ENCODE measurements at places on chromosomes 3 and 15.

DNA sequence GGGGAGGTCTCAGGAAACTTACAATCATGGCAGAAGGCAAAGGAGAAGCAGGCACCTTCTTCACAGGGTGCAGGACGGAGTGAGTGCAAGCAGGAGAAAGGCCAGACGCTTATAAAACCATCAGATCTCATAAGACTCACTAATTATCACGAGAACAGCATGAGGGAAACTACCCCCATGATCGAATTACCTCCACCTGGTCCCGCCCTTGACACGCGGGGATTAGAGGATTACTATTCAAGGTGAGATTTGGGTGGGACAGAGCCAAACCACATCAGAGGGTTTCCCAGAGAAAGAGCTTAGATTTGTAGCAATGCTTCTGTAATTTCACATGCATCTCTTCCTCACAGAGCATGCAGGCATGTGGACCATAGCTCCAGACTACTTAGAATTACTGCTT lies 615.7 kb upstream of the UBE2E2 start:
- no peak for DNase-seq

DNA sequence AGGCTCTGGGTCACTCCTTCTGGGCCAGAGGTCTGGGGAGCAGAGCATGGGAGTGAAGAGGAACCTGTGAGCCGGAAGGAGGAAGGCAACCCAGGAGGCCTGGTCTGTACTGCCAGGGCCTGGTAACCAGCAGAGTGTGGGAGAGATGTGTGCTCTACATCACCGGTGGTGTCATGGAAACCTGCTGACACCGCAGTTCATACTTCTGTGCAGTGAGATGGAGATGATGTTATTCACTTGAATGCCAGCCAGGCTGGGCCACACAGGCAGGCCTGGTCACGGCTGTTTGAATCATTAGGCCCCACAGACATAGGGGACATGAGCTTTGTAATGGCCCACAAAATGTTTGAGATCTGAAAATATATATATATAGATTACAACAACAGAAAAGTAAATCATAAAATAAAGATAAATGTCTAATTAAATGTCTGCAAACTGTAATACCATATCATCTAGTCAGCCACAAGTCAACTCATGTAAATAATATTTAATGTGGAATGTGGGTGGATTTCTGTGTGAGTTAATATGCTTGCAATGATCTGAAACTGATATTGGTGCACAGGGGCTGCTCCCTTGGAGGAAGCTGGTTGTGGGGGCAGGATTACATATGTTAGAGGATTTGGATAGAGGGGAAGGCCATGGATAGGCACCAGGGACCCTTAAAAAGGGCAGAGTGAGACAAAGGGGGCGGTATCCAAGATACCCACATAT lies 108.5 kb upstream of the PFN2 start:
- DNase-seq: no peak

GRCh38 chr3:100993309-100993708 lies at the start of gene ABI3BP:
Gene ABI3BP (minus strand): TSS chr3:100993421. CDS start chr3:100993384, 37 bp downstream.
- peak; percentile 12 for DNase-seq

GRCh38 chr15:75058127-75058905 lies 34.9 kb downstream of the PPCDC start:
- no peak for DNase-seq

GRCh38 chr3:12756175-12756574 lies 2.9 kb downstream of the TMEM40 start:
- no peak for DNase-seq

- DNase-seq: no peak
Measured at GRCh38 chr3:132394320-132394719, 23.0 kb upstream of the DNAJC13 start.

- no peak for DNase-seq
Measured at GRCh38 chr3:69290006-69290405, 95.9 kb downstream of the FRMD4B start.

DNA sequence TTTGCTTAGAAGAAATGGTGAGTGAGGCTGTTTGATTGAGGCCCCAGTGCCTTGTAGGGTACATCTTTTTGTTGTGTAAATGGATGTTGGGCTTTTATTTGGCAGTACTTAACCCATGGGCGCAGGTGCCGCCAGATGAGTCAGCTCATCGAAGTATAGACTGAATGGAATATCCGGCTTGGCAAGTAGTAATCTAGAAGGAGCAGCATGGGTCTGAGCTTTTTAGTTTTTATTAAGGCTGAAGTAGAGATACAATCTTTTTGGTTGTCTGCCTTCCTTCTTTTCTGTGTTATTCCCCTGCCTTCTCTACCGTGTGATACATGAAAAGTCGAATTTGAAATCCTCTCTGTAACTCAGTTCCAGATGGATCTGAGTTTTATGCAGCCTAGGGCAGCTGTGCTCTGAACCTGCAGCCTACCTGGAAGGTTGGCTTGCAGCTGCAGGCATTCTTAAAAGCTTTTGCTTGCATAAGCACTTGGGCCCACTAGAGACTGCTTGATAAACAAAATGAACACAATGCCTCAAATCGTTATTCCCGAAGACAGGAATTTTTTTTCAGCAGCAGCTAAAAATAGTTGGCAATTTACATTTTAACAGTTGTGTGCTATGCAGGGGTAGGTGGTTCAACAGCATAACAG lies 177.5 kb upstream of the CGNL1 start:
- DNase-seq: no peak

DNA sequence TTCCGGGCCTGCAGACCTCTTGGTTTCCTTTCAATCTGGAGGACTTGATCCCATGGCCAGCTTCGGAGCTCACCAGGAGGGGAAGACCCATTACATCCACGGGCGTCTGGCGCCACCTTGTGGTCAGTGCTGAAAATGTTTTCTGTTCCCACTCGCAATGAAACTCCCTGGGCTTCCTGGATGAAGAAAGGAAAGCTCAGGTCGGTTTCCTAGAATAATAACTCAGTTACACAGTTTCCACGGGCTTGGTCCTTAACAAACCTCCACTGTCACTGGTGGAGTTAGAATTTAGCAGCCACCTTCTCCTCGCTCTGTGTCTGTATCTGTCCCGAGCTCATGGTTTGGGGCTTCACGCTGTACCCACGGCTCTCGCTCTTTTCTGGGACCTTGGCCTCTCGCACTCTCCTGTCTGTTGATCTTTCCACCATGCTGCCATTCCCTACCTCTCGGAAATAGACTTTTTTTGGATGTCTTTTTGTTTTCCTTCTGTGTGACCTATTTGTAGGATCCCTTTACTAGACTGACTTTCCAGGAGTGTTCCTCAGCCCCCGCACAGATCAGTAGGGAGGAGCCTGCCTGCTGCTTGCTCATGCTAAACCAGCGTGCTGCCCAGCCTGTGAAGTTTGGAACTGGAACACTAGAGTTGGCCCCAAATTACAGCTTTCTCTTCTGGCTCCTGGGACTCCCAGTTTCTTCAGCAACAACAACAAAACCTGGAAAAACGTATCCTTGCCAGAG lies 56.3 kb downstream of the IL20RB start:
- peak; percentile 78 for DNase-seq

DNA sequence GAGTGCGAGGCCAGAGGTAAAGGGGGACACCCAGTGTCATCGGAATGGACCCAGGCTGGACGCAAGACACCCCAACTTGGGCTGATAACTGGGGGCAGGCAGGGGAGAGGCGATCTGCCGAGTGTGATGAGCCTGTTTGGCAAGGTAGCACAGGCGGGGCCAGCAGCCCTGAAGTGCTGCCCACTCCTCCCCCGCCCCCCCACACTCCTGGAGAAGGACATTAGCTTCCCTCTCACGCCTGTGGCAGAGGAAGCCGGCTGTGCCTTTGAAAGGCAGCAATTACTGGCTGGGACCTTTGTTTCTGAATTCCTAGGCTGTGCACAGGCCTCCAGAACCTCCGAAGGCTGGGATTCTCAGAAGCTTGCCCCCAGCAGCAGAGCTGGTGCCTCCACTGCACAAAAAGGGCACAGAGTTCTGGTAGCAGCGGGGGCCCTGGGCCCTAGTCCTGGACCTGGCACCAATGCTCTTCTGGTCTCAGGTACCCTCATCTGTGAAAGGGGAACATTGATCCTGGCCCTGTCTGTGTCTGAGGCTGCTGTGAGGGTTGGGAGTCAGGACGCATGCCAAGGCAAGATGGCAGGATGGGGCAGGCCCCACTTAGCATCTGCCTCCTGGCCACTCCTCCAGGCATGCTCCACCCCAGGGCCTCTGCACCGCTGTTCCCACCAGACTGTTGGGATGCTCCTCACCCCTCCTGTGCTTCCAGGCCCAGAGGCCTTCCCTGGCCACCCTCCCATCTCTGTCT lies 28.6 kb downstream of the IQSEC1 start:
- no peak for DNase-seq

DNA sequence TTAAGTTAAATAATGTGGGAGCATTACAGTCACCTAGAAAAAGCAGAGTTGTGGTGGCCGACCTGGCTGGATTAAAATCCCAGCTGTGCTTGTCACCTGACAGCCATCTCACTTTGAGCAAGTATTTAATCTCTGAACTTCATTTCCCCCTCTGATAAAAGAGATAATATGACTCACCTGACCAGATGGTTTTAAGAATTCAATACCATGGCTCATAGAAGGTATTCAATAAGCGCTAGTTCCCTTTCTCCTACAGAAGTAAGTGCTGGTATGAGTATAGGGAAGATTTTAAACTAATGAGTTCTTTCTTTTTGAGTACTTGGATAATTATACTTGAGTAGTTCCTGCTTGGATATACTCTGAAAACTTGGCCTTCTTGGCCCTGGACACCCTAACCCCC lies 325.5 kb downstream of the IL5RA start:
- DNase-seq: no peak

- no peak for DNase-seq
Measured at GRCh38 chr3:79297245-79297960, 470.4 kb downstream of the ROBO1 start.

DNA sequence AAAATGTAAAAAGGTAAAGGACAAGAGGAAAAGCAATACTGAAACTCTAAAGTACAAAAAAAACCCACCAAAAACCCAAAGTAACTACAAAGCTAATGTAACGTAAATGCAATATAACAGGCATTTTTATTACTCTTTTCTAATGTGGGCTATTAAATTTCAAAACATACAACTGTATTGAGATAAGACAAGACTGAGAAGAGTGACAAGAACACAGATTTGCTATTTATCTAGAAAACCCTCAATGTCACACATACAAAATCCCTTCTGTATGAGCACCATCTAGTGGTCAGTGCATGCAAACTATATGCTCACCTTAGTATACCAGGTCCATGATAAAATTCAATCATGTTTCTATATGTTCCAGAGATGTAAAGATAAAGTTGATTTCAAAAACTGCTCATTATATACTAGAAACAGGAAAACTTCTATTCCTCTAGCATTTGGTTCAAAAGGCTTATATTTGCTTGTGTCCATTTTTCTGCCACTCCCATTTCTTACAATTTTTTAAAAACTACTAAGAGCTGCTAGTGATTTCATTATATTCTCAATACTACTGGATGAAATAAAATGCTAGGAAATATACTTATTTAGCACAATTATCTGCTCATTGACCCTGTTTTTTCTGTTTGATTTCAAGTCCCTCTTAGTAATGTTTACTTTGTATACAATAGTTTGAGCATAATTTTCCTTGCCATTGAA lies 111.4 kb downstream of the DLG1 start:
- DNase-seq: peak; percentile 60

DNA sequence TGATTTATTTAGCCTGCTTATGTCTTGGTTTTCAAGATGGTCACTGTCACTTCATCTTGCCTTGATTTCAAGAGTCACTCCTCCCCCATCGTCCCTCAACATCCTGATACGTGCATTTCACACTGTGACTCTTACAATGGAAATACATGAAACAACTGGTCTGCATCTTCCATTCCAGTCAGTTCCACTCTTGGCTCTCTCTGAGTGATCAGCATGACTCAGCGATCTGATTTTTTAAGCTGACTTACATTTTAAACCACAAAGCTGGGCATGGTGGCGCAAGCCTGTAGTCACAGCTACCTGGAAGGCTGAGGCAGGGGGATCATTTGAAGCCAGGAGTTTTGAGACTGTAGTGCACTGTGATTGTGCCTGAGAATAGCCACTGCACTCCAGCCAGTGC lies 271.2 kb upstream of the ROPN1 start:
- DNase-seq: peak; percentile 82

DNA sequence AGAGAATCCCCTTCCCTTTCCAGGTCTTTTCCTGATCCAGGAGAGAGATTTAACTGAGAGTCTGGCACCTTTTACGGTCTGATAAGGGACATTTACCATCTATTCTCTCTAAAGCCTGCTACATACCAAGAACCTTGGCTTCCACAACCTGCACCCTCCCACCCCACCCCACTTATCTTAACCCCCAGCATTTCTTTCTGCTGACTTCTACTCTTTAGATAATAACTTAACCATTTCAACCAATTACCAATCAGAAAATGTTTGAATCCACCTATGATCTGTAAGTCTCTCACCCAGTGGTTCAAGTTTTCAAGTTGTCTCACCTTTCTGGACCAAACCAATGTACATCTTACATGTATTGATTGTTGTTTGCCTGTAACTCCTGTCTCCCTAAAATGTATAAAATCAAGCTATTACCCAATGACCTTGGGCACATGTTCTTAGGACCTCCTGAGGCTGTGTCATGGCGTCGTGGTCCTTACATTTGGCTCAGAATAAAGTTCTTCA lies 74.0 kb downstream of the MCF2L2 start:
- DNase-seq: no peak

DNA sequence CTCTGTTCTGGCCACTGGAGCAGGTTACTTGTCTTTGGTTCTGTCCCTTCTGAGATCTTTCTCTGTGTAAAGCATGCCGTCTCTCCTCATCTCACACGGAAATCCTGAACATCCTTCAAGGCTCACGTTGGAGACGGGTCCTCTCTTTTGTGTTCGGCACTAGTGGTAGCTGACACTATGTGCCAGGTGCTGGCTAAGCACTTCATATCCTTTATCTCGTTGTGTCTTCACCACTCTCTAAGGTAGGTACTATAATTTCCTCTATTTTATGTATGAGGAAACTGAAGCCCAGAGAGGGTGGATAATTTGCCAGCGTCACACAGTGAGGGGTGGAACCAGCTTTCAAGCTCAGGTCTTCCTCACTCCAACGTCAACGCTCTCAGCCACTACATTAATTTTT lies 1.2 kb downstream of the IFT122 start:
- no peak for DNase-seq

- no peak for DNase-seq
Measured at GRCh38 chr3:134351427-134351826, 22.8 kb downstream of the AMOTL2 start.

DNA sequence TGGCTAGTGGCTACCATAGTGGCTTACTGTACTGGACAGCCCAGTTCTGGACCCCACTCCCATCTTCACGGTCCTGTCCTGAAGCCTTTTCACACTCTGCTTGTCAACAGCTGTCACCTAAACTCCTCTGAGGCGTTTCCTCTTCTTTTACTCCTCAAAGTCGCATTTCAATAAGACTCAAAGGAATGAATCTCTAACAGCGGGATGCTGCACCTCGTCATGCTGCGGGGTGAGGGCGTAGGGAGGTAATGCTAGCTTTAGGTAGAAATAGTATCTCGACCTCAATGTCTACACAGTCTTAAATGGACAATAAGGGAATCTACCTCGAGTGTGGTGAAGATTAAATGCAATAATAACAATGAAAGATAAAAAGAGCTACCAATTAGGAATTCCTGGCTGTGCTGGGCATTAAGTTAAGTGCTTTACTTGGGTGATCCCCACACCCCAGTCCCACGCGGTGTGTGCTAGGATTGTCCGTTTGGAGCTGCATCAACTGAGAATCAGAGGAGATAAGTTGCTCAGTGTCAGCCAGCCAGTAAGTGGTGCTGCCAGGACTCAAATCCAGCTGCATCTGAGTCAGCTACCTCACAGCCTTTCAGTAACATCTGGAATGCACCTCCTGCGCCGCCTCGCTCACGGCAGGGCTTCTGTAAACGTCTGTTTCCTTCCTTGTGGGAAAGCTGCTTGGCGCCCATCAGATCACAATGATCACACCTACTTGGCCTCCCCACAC lies 14.0 kb downstream of the PLA2G4D start:
- DNase-seq: no peak

All from NCI-H460 (cell line).